ENCODE measurements at places on chromosomes 3 and 15. TPM values are rescaled to one million over a fixed set of nuclear protein-coding genes. Genes with fewer than 3 reads are reported as not detected.

CCDC191 gene
- 0.80 TPM for total RNA-seq

- DNase-seq: peak; percentile 13
Observed at GRCh38 chr3:57646723-57647122, 46.2 kb downstream of the DENND6A start.

DNA sequence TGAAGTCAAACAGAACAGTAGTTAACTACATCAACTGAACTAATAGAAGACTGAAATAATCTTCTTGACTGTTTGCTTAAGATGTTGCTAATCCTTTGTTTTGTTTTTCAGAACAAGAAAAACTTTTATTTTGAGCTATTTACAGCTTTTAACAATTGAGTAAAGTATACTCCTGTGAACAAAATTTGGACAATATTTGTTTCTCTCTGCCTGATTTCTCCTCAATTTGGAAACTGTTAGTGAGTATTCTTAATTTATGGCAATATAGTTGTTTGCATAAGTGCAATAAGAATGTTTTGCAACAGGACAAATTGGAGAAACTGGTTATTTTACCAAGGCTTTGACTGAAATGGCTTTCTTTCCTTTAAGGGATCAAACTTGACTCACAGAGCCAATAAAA is 36.5 kb upstream of the ENTPD3 start:
- DNase-seq: no peak

- no peak for DNase-seq
Observed at GRCh38 chr3:129614435-129614834, 8.0 kb upstream of the PLXND1 start.

DNA sequence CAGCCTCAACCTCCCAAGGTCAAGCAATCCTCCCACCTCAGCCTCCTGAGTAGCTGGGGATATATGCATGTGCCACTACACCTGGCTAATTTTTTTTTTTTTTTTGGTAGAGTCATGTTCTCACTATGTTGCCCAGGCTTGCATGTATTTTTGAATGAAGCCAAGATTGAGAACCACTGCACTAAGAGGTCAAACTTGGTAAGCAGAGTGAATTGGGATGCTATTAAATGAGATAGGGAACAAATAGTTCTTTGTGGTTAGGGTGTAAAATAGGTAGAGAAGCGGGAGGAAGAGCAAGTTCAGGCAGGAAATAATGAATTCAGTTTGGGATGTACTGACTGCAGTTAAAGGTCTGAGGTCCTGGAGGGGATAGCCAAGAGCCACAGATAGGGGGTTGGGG is 39.9 kb upstream of the PIAS1 start:
- no peak for DNase-seq

DNA sequence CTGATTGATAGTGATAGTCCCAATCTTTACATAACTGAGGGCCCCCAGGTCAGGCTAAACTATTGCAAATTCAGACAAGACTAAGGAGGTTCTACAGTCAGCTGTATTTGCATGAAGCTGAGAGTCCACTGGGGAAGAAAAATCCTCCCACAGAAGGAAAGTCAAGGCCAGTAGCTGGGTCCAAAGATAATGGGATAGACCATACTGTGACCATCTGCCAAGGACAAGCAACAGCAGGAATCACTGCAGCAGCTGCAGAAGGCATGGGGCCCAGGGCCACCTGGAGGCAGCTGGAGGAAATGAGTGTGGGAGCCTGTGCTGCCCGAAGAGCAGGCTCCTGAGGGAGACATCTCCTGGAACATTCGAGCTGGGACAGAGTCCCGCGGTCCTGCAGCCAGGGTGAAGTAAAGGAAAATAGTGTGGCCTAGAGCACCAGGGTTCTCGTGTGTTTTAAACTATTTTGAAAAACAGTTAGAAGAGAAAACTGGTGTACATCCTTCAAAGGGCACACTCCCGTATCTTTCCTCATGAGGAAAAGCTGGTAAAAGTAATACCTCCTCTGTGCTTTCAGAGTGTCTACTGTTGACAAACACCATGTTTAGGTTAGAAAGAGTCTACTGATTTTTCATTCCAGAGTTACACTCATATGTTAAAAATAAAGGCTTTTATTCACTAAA is 13.2 kb upstream of the TMEM212 start:
- DNase-seq: peak; percentile 72

DNA sequence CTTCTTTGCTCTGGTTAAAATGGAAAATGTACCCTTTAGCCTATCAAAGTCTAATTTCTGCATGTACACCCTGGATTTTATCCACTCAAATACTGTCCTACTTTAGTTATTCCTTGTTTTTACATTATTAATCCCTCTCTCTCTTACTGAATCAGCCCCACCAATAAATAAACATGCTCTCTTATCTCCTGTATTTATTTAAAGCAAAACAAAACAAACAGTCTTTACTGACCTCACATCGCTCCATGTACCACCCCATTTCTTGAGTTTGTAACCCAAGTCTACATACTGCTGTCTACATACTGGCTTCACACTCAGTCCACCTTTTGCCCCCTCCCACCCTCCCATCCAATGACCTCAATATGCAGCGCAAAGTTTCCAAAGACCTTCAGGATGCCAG is 113.3 kb upstream of the RORA start:
- DNase-seq: no peak

GOLGA8O gene
- total RNA-seq: 0.15 TPM

HTR3E gene
- not detected for total RNA-seq

GRCh38 chr3:154095832-154096421 is 25.3 kb upstream of the ARHGEF26 start:
- no peak for DNase-seq

DNA sequence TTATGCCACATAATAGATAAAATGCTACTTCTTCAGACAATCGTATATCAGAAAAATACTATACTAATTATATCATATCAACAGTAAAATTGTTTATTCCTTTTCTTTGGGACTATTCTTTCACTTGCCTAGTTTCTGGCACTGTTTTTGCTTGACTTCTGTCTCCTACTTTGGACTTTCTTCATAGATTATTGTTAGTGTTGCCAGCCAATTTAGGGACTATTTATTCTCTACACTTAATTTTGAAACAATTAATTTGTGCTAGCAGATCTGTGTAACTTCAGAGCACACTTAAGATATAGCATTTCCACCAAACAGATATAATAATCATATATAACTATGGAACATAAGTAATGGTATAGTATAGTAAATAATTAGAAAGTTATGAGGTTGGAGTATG is 305.6 kb downstream of the CADM2 start:
- DNase-seq: no peak

DNA sequence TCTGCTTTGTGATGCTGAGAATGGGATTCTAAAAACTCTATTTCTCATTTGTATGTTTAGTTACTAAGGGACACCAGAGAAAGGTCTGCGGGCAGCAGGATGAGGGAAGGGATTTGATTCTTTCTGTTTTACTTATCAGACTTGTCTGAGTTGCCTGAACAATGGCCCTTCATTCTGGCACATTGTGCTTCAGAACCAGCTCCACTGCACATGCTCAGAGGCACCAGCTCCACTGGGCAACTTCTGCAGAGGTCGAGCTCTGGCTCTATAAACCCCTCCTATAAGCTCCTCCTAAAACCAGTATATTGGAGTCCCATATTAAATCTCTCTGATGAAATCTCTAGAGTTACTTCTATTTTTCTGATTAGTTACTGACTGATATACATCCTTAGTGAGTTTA is 453.2 kb upstream of the CDIN1 start:
- no peak for DNase-seq

- no peak for DNase-seq
Observed at GRCh38 chr3:182357928-182358327, 435.4 kb upstream of the ATP11B start.

WDR93 gene
- total RNA-seq: not detected

- no peak for DNase-seq
Observed at GRCh38 chr15:47652844-47653243, 64.5 kb upstream of the SEMA6D start.

GRCh38 chr15:89345248-89345647 is 10.6 kb upstream of the POLG start:
- no peak for DNase-seq

DNA sequence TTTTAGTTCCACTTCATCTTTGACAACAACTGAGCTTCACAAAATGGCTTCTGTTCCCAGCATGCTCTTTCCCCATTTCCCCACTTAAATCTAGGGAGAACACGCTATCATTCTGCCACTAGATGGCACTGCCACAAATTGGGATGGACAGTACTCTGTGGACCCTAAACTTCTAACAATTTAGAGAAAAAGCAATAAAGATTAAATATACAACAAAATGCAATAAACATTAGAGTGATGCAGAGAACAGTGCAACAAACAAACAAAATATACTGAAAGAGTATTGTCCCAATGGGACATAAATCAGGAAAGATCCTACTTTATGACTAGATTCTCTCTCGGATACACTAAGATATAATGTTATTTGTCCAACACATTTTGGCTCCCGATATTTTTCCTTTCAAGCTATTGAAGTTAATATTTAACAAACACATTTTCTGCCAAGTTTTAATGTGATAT is 169.7 kb upstream of the TMCO5A start:
- DNase-seq: peak; percentile 40

GRCh38 chr15:49462232-49462844 is 39.3 kb downstream of the FGF7 start:
- no peak for DNase-seq

GRCh38 chr15:40930430-40931299 is 1.5 kb downstream of the DLL4 start:
- DNase-seq: peak; percentile 95

- DNase-seq: no peak
Observed at GRCh38 chr15:31606194-31606669, 279.6 kb downstream of the KLF13 start.

DNA sequence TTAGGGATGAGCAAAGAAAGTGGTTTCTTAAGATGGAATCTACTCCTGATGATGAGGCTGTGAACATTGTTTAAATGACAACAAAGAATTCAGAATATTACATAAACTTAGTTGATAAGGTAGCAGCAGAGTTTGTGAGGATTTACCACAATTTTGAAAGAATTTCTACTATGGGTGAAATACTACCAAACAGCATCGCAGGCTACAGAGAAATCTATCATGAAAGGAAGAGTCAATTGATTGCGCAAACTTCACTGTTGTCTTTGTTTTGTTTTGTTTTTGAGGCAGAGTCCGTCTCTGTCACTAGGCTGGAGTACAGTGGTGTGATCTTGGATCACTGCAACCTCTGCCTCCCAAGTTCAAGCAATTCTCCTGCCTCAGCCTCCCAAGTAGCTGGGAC is 107.4 kb upstream of the SLC6A6 start:
- DNase-seq: no peak

- no peak for DNase-seq
Observed at GRCh38 chr15:79539401-79539800, 107.3 kb downstream of the MINAR1 start.

GRCh38 chr3:150090877-150091276 is 120.2 kb upstream of the PFN2 start:
- no peak for DNase-seq

GOLGA8T gene
- 1.1 TPM for total RNA-seq

DNA sequence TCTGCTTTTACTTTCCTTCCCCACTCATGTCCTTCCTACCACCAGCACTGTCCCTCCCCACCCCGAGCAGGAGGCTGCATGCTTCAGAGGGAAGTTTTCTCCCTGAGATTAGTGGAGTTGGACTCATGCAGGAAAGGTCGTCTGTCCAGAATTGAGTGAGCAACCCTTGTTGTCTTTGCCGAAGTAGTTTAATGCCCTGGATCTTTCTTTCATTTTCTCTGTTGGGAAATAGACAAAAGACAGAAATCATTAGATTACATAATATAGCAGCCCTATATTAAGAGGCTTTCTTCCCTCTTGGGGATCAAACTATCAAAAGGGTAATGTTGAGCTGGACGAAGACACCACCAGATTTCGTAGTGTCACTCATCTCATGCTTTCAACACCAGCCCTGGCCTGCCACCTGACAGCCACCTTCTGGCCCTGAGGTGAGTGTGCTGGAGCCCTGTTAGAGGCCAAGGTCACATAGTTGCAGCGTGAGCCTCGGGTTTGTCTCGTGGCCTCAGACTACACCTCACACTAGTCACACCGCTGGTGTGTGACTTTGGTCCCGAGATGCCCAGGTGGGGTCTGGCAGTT is 231.0 kb downstream of the ITPR1 start:
- no peak for DNase-seq

SI gene
- not detected for total RNA-seq

DNA sequence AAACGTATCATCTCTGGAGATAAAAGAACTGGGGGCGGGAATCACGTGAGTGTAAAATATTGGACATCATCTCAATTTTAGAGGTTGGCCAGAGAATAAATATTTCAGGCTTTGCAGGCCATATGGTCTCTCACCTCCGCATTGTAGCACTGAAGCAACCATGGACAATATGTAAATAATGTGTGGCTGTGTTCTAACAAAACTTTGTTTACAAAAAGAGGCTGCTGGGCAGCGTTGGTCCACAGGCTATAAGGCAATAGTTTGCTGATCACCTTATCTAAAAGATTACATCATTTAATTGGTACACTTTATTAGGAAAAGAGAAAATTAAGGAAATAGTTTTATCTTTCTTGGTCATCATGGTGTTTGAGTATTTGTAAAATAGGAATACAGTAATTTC is 22.5 kb upstream of the SHC4 start:
- no peak for DNase-seq

- no peak for DNase-seq
Observed at GRCh38 chr3:9777694-9778021, 7.9 kb upstream of the CAMK1 start.

A4GNT gene
- not detected for total RNA-seq
